Inflammatory macrophage treated with lipopolysaccharide for 1 hour (primary cell): ENCODE measurements at places on chromosomes 1 and 21.

- no peak for DNase-seq
These were observed 68.5 kb upstream of the CACYBP start for GRCh38 chr1:174931214-174931613.

- peak; percentile 50 for DNase-seq
These were observed 16.8 kb upstream of the STMN1 start for GRCh38 chr1:25922971-25923552.

DNA sequence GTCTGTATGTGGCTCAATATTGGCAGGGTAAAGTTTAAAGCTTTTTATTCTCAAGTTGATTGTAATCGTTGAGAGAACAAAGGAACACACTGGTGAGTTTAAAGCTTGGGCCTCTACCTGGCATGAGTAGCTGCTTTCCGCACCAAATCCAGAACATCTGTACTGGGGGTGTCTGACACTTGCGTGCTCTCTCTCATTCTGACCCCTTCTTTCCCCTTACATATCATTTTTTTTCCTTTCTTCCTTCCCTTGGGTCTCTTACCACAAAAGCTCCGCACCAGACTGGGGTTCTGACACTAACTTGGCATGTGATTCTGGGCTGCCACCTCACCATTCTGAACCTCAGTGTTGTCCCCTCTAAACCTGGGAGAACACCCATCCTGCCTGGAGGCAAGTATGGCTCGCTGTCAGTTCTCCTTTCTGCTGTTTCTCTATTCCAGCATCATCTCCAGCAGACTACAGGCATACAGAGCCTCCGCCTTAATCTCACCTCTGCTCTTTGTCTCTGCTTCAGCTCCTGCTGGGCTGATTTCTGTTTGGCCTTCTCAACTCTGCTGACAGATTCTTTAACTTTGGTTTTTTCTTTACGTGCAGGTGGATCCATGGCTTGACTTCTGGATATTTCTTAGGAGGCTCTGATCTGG lies 859 bp upstream of the ERMAP start:
- DNase-seq = no peak

GRCh38 chr1:67710417-67710816 lies 25.4 kb downstream of the GADD45A start:
- DNase-seq = no peak

- no peak for DNase-seq
These were observed 26.4 kb upstream of the RAB3GAP2 start for GRCh38 chr1:220298470-220299205.

DNA sequence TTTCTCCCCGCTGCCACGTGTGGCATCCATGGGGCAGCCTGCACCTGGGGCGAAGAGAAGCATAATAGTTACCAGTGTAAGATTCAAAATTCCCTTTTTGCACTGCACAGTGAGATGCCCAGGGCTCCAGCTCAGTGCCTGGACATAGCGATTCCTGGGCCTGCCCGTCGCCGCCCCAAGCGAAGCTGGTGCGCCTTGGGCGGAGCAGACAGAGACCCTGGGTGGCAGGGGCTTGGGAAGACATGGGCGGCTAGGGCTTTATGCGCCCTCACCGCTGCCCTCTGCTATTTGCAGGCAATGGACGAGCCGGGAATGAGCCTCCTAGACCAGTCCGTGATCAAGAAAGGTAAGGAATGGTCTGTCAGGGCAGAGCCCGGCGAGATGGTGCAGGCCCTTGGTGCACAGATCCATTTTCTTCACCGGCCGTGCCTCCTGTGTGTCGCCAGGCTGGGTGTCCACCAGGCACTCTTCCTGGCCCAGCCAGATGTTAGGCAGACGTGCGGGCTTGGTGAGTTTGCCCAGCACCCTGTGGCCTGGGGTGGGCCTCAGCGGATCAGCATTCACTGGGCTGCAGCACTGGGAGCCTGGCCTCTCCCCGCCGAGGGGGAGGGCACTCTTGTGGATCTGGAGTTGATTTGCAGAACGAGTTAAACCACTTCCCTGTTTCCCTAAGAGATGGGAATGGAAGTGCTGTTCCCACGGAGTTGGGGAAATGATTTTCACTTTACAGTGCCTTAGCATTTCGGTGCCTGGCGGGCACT lies 1.7 kb downstream of the TFAP2E start:
- peak; percentile 57 for DNase-seq

- DNase-seq = no peak
These were observed 121.5 kb upstream of the GPR52 start for GRCh38 chr1:174326278-174326677.

GRCh38 chr1:44678626-44679025 lies 4.1 kb downstream of the ARMH1 start:
- no peak for DNase-seq

GRCh38 chr1:82920418-82921248 lies 1078.3 kb downstream of the TTLL7 start:
- no peak for DNase-seq

DNA sequence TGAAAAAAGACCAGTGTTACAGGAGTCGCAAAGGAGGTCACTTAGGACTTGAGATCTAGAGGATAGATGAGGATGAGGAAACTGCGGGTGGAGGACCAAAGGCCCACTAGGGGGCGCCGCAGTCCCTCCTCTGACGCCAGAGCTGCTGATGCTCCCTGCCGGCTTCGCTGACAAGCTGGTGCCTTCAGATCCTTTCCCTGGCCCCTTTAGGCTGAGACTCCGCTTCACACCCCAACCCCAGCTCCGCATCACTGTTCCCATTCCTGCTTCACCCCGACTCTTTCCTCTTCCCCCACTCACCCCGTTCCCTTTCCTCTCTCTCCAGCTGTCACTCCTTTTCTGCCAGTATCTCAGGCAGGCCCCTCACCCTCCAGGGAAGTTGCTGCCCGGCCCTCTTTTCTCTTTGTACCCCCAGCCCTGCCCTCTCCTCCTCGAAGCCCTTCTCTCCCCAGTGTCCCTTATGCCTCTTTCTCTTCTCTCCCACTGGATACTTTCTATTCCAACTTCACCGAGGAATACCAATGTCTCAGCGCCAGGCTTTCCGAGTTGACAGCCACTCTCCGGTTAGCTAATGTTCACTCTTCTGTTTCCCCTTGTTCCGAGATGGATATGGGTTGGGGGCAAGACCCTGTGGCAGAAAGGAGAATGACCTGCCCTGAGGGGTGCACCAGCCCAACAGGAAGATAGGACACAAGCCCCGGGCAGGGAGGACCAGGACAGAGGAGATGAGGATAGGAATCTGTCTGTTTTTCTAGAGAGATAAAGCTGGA lies 4.5 kb downstream of the KCNJ9 start:
- DNase-seq = peak; percentile 59

- DNase-seq = no peak
These were observed 112.9 kb downstream of the TLR5 start for GRCh38 chr1:223029985-223030769.

- DNase-seq = no peak
These were observed 67.0 kb downstream of the SIPA1L2 start for GRCh38 chr1:232562855-232563510.

- peak; percentile 41 for DNase-seq
These were observed 6.6 kb upstream of the PEX19 start for GRCh38 chr1:160291248-160292220.

GRCh38 chr1:98211271-98211845 lies 290.5 kb upstream of the DPYD start:
- DNase-seq = no peak

DNA sequence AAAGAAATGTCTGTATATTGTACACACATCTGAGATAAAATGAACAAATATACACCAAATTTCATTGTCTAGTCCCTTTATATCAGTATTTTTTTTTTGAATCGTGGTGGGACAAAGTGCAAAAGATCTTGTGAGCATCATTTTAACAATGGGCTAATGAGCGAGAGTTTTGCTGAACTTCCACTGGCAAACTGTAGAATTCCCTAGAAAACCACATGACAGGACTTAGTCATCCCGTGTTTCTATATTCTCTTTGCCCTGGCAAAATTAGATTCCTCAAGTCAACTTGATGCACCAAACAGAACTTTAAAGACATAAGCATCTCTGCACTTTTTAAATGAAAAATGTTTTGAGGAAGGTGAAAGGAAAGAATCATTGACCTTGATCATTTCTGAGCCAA lies 488.2 kb upstream of the PTBP2 start:
- no peak for DNase-seq

DNA sequence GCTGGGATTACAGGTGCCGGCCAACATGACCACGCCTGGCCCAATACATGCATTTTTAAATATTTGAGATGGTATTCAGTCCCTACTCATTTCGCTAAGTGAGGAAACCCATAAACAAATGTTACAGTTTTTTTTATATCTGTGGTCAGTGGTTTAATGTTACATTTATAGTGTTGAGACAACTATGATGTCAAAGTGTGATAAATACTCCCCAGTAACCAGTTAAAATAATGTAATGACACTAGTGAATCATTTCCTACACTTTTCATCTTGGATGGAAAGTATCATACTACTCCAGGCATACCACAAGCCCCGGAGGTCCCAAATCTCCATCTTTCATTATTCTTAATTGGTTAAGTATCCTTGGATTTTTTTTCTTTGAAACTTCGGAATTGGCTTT lies 87.5 kb upstream of the KIF26B start:
- DNase-seq = no peak

DNA sequence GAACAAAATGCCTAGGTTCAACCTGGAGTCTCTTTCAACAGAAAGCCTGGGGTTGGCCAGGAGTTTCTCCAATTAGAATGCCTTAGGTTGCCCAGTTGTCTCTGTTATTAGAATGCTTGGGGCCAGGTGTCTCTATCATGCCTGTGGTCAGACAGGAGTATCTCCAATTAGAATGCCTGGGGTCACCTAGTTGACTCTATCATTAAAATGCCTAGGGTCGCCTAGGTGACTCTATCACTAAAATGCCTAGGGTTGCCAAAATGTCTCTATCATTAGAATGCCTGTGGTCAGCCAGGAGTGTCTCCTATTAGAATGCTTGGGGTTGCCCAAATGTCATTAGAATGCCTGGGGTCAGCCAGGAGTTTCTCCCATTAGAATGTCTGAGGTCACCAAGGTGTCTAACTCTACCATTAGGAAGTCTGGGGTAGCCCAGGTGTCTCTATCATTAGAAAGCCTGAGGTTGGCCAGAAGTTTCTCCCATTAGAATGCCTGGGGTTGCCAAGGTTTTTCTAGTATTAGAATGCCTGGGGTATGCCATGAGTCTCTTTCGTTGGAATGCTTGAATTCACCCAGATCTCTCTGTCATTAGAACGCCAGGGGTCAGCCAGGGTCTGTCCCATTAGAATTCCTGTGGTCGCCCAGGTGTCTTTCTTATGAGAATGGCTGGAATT lies 57.9 kb downstream of the RNF187 start:
- no peak for DNase-seq

DNA sequence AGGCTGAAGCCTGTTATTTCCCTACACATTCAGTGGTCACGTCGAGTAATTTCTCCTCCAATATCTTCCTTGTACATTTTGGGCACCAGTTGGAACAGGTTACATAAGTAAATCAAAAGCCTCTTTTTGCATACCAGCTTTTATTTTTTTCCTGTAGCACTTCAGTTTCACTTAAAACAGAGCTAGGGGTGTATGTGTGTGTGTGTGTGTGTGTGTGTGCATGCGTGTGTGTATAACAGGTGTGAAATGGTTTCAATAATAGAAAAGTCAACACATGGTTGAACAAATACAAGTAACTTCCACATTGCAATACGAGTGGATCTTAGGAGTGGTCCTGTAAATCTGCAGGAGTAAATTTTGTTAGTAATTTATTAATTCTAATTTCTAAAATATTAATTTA lies 3.0 kb upstream of the MAN1A2 start:
- DNase-seq = no peak

DNA sequence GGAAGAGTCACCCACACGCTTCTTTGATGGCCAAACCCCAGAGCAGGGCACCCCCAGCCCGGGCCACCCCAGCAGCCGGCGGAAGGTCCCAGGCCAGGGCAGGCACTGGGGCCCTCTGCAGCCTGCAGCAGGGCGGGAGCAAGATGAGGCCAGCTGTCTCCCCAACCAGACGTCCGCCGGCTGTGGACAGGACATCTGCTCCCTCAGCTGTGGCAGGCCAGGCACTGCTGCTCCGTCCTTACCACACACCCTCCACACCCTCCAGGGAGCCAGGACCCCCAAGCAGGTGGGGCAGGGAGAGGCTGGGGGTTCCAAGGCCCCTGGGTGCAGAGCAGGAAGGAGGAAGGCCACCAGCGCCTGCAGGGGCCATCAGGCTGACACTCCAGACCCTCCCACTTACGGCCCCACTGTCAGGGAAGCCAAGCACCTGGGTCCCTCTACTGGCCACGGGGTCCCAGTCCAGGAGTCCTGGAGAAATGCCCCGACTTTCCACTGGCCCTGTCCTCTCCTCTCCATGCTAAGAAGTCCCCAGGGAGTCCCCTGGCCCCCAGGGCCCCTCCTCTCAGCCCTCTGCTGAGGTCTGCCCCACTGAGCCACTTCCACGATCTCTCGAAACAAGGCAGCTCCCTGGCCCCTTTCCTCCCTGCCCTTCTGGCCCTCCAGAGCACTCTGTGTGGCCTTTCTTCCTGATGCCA lies 5.6 kb downstream of the WNT9A start:
- no peak for DNase-seq

GRCh38 chr1:221768444-221769066 lies 26.7 kb upstream of the DUSP10 start:
- DNase-seq = no peak

DNA sequence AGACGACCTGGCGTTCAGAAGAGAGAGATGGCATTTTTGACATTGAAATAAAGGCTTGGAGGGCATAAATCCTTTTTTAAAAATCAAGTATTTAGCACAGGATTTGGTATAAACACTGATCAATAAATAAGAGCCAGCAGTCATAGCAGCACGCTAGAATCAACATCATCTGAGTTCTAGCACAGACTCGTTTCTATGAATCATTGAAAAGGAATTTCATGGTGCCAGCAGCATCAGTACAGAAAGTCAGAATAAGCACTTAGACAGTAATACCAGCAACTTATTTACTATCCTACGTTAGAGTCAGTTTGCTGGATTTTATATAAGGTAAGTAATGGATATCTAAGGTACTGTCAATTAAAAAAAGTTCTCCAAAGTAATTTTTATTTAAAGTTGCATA lies 119.3 kb downstream of the HLCS start:
- no peak for DNase-seq

DNA sequence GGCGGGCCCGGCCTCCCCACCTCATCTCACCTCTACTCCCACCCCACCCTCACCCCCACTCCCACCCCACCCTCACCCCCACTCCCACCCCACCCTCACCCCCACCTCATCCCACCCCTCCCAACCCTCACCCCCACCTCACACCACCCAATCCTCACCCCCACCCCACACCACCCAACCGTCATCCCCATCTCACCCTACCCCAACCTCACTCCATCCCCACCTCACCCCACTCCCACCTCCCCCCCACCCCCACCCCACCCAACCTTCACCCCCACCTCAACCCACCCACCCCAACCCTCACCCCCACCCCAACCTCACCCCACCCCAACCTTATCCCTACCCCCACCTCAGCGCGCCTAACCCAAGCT lies 13.4 kb downstream of the A3GALT2 start:
- no peak for DNase-seq

DNA sequence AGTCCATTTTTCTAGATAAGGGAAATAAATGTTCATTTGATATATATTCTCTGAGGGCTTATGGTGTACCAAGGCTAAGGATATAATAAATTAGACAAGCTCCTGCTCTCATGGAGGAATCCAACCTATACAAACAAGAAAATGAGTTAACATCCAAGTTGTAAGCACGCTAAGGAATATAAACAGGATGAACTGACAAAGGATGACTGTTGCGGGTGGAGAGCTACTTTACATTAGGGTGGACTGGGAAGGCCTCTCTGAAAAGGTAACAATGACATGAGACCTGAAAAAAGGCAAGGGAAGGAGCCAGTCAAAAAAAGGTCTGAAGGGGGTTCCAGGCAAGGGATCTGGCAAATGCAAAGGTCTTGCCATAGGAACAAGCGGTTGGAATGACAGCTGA lies 3.1 kb downstream of the BCAR3 start:
- DNase-seq = no peak

GRCh38 chr1:209095627-209096595 lies 487.6 kb upstream of the CAMK1G start:
- DNase-seq = no peak
